Caco-2 (cell line): ENCODE measurements at places on chromosomes 12 and 14.

DNA sequence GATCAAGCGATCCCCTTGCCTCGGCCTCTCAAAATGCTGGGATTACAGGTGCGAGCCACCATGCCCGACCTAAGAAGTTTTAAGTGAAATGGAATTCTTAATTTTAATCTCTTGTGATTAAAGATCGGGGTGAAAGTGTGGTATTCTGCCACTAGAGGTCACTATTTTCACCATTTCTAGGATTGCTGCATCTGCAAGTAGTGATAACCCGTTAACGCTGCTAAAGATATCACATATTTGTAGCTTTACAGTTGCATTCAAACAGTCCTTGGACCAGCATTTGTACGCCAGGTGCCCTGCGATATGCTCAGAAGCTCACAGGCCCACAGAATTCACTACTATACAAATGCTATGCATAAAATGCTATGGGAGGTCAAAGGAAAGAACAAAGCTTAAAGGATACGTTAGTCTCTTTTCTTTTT is 19.3 kb downstream of the CCDC62 start:
- DNase-seq = no peak

DNA sequence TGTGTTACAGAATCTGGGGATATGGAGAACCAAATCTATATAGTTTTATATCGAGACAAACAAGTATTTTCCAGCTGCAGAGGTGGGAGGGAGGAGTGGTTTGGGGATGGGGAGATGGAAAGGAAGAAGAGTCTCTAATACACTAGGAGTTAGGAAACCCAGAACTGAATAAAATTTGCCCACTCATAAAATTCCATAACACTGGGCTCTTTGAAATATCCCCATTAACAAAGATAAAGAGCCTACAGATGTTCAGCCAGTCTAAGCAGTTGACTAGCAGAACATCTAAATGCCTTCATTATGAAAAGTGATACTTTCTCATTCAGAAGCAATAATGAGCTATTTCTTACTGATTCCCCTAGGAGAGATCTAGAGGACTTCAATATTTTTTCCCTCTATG is 151.7 kb upstream of the GZMB start:
- DNase-seq = no peak

DNA sequence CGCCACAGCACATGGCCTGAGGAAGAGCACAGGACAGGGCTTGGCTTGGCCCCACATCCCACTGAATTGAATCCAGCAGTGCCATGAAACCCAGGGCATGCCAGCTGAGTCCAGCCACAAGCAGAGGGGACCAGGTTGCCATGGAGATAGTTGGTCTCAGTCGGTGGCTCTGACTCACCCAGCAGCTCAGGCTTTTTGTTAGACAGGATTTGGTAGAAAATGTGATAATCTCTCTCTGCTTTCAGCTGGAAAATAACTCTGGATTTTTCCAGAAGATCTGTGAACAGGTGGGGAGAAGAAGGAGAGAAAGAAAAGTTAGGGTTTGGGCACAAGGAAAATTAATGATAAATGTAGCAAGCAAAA is 4.8 kb downstream of the MYH7 start:
- DNase-seq = no peak

DNA sequence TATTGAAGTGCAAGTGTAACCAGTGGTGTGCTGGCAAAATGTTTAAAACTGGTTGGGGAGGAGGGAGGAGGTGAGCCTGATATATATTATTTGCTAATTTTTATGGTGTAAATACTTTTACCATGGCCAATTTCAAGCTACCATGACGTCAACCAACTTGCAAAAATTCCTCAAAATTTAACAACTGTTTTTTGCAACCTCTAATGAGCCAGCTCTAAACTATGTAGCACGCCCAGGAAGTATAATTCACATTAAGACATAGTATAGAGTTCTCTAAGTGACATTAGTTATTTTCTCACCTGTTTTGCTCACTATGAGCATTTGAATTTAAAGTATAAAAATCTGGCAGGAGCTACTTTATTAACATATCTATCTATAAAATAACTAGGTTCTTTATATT is 41.4 kb downstream of the ATL1 start:
- DNase-seq = no peak

DNA sequence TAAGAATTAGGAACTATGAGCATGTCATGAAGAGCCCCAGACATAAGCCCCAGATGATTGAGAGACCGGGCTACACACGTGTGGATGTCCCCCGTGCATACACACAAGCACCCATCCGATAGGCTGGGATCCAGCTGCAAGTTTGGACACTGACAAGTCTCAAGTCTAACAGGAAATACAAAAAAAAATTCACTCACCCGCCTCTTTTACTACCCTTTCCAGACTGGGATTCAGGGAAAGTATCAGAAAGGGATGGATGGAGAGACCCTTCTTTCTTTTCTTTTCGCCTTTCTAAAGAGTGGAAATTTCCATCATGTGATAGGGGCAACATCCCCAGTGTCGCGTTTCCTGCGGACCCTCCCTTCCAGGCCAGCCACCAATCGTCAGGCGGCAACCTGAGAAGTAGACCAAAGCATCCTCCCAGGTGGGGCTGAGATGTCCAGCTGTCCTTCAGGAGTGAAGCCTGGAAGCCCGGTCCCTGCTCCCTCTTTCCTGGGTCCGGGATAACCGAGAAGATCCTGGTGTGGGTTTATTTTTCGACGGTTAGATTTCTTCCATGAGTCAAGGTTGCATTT is 6.4 kb upstream of the SLC38A4 start:
- peak; percentile 38 for DNase-seq

- DNase-seq = no peak
Measured at GRCh38 chr12:125434936-125435443, 369.8 kb downstream of the AACS start.
